ENCODE measurements at places on chromosomes 3 and 15. TPM values are rescaled to one million over a fixed set of nuclear protein-coding genes. Genes with fewer than 3 reads are reported as not detected.

The NEO1 gene
- total RNA-seq: 142 TPM

- no peak for DNase-seq
Observed at GRCh38 chr3:30932513-30933098, 38.1 kb upstream of the GADL1 start.

DNA sequence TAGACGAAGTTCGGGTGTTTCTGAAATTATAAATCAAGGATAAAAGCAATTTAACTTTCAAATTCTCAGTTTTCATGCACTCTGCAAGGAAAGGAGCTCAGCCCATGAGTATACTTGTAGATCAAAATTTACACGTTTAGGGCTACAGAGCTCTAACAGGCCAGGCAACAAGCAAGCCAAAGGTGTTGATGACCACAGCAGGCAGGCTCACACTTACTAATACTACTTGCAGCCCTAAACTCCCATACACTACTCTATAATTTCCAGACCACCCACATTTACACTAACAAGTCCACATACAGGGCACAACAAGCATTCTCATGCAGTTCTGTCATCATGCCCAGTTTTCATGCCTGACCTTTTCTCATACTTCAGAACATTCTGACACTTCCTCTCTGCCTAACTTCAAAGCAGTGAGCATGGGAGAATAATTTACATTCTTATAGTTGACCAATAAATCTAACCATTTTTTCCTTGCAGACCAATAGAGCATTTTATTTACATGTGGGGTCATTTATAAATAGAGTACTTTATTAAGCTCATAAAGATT, 124.7 kb upstream of the FRMD4B start:
- DNase-seq: no peak

DNA sequence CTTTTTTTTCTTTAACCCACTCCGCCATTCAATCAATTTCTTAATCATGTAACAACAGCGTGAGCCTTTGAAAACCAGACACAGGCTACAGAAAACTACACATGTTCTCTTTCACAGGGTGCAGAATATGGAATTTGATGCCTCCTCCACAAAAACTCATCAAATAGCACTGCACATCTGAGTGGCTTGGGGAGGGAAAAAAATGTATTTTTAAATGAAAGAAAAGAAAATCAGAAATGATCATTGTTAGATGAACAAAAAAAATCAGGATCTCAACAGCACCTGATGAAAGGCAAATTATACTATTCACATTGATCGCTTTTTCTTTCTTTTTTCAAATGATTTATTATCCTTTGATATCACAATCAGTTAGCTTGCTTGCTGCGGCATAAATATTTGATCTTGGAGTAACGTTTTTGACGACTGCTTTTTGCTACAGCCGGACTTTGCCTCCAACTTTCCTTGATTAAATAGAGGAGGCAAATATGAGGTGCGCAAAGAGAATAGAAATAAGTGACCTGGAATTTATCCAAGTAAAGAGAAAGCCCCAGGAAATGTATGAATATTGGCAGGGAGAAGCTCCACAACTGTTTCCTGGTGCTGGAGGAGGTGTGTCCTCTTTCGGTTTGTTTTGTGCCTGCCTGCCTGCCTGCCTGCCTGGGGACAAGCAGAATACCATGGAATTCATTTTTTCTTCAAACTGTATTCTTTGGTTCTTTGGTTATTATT, 63.1 kb downstream of the EDEM1 start:
- no peak for DNase-seq

GRCh38 chr15:87477737-87478686, 778.5 kb downstream of the NTRK3 start:
- DNase-seq: no peak

- no peak for DNase-seq
Observed at GRCh38 chr3:29668233-29668632, 387.4 kb downstream of the RBMS3 start.

GRCh38 chr15:75112848-75113492, 88.7 kb upstream of the C15orf39 start:
- DNase-seq: no peak

DNA sequence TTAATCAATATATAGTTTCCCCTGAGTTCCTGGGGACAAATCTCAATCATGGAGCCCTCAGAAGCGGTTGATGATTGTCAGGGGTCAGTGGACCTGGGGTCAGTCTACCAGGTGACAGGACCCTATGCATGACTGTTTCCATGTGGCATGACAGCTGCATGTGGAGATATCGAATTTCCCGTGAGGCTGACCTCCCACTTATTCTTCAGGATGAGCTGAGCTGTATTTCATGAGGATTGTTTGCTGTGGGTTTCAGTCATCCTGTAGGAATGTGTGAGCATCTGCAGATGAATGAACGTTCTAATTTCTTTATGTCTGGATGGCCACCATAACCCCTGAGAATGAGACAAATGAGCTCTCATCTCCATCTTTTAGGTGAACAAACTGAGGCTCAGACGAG, 93.0 kb upstream of the HES1 start:
- DNase-seq: no peak

GRCh38 chr3:125128861-125129501, 73.2 kb upstream of the HEG1 start:
- DNase-seq: no peak

GRCh38 chr3:89690646-89691045, 583.2 kb downstream of the EPHA3 start:
- no peak for DNase-seq
